Hematopoietic multipotent progenitor cell treated with erythropoietin and hydrocortisone succinate and interleukin-3 and kit ligand, for 8 days (in vitro differentiated cells): ENCODE measurements at places on chromosomes 1 and 21.

DNA sequence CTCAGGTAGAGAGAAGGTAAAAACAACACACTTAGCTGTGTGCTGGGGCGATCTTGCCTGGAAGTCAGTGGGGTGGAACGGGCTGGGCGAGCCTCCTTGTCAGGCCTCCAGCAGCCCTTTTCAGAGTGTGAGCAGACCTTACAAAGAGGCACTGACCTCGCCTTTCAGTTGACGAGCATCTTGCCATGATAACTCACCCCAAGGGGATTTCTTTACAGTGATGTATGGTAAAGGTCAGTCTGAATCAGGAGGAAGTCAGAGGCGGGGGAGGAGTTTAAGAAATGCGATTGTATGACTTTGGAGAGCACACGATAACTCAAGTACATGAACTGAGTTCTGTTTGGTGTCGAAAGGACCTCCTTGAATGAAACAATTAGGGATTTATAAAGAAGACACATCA is 326.5 kb upstream of the PROX1 start:
- DNase-seq: no peak

- DNase-seq: no peak
Observed at GRCh38 chr1:87155648-87156047, 173.0 kb upstream of the LMO4 start.

GRCh38 chr1:209510063-209510462 is 73.5 kb upstream of the CAMK1G start:
- no peak for DNase-seq

DNA sequence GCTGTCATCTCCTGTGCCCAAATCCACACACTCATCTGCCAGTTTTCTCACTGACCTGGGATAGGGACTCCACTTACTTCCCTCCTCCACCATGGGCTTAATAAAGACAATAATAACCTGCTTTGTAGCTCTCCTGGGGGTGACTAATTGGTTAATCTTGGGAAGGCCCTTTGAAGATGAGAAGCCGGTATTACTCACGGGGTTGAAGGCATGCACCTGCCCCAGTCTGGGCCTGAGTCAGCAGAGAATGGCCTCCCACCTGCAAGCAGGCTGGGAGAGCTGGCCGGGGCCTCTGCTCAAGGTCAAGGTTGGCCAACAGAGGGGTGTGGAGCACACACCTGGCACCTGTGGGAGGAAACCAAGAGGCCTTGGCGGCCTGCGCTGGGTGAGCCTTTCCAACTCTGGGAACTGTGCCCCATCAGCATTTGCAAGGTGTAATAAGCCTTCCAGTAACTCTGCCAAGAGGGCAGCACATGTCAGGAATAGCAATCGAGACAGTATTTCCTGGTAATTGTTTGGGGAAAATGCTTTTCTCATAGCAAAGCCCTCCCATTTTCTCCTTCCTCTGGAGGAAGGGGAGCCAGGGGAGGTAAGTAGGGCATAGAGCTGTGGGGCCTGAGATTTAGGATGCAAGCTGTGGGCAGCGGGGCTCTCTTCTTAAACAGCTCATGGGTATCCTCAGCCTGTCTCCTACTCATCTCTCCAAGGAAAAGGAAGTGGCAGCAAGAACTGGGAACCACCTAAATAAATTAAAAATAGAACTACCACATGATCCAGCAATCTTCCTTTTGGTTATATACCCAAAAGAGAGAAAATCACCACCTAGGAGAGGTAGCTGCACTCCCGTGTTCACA is 49.0 kb downstream of the TOMM20 start:
- no peak for DNase-seq

GRCh38 chr1:224188286-224188685 is 5.2 kb downstream of the DEGS1 start:
- no peak for DNase-seq

- DNase-seq: no peak
Observed at GRCh38 chr1:228031276-228031995, 24.6 kb downstream of the WNT3A start.

DNA sequence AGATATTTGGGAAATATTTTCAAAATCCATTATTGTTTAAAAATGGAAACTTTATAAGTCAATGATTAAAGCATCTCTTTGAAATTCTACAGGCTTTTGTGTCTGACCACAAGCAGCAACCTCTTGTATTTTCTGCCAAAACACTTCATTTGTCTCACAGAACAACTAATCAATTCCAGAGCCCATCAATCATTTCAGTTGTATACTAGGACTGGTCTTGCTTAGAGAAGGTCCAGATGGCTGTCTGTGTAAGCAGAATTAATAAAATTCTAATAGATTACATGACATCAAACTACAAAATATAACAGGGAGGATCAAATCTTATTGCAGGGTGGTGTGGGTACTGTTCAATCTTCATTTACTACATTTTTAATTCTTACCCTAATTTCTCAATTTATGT is 76.4 kb downstream of the ACBD6 start:
- no peak for DNase-seq

- DNase-seq: no peak
Observed at GRCh38 chr1:88742531-88742930, 58.5 kb downstream of the PKN2 start.

- DNase-seq: no peak
Observed at GRCh38 chr1:243267914-243268653, 12.2 kb downstream of the SDCCAG8 start.
